ENCODE measurements at places on chromosomes 13 and 19. TPM values are rescaled to one million over a fixed set of nuclear protein-coding genes. Genes with fewer than 3 reads are reported as not detected.

Gene BEST2
- not detected for total RNA-seq

GRCh38 chr19:39497996-39498797 is 550 bp upstream of the DLL3 start:
- H3K27ac ChIP-seq, result no peak overlapping the region
- H3K36me3 ChIP-seq, result no peaks in the 10 kb centered on the region
- H3K4me1 ChIP-seq, result peaks cover 11% of the 10 kb centered on the region
- peaks cover 31% of the 10 kb centered on the region for H3K27me3 ChIP-seq

- H3K4me1 ChIP-seq, result no peaks in the 10 kb centered on the region
- no peak overlapping the region for H3K4me3 ChIP-seq
- no peak for DNase-seq
- H3K27me3 ChIP-seq, result peaks cover 3% of the 10 kb centered on the region
Observed at GRCh38 chr19:35296644-35297514, 4.9 kb downstream of the MAG start.

DNA sequence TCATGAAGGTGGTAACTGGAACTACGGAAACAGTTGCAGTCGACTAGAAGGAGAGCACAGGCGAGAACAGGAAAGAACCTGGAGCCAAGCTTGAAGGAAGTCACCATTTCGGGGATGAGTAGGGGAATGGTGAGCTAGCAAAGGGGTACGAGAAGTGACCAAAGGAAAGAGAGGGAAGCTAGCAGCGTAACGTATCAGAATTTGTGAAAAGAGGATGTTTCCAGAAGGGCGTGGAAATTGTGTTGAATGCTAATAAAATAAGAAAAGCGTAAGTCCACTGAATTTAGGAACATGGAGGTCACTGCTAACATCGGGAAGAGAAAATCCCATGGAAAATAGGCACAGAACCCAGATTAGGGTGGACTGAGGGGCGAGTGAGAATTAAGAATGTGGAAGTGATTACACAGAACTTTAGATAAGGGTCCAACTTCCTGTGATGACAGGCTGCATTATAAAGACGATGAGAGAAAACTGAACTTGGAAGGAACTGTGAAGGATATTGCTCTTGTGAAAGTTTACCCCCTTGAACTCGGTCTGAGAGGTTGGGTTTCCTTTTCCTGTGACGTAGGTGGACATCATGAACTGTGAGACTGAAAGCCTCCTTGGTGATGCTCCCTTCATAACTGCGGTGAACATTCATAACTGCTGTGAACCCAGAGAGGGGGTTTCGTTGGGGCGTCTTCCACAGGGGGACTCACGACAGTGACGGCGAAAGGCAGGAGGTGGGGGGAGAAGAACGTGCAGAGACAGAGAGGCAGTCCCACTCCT is 2.0 kb upstream of the FFAR2 start:
- H3K36me3 ChIP-seq, result no peaks in the 10 kb centered on the region
- no peaks in the 10 kb centered on the region for H3K4me1 ChIP-seq
- H3K4me3 ChIP-seq, result no peak overlapping the region
- no peak for DNase-seq

DNA sequence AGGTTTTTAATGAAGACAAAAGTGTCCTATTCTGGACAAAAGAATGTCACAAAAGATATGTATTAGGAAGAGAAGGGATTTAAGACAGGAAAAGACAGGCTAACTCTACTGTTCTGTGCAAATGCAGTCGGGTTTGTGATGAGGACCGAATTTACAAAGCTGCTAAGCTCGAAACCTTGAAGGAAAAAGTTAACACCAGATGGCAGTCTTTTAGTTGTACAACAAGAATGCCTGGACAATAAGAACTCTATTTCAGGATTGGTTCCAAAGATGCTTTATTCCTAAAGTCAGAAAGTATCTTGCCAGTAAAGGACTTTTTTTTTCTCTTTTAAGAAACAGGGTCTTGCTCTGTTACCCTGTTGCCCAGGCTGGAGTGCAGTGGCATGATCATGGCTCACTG is 51.1 kb downstream of the HS6ST3 start:
- no peaks in the 10 kb centered on the region for H3K36me3 ChIP-seq
- H3K4me1 ChIP-seq, result no peaks in the 10 kb centered on the region
- H3K27me3 ChIP-seq, result no peaks in the 10 kb centered on the region
- no peak overlapping the region for H3K27ac ChIP-seq
- DNase-seq, result peak; percentile 3

GRCh38 chr13:44601586-44601985 is 25.5 kb upstream of the TSC22D1 start:
- H3K27me3 ChIP-seq, result no peaks in the 10 kb centered on the region
- no peak overlapping the region for H3K4me3 ChIP-seq
- no peak for DNase-seq
- H3K27ac ChIP-seq, result no peak overlapping the region
- H3K36me3 ChIP-seq, result no peaks in the 10 kb centered on the region
- H3K4me1 ChIP-seq, result no peaks in the 10 kb centered on the region

DNA sequence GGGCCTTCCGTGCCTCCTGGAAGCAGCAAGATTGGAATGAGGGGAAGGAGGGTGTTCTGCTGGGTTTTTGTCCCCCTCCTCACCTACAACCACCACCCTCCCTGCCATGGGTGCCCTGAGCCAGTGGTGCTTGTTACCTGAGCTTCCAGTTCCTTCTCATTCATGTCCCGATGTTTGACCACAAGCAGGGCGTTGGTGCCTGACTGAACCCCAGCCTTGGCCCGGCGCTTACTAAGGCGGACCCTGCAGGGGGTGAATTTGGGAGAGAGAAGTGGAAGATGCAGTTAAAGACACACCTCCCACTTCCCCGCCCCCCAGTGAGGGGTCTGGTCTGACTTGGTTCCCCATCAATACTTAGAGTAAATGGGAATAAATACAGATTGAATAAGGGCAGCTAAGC is 4.3 kb downstream of the PAF1 start:
- H3K4me3 ChIP-seq, result no peak overlapping the region
- H3K27ac ChIP-seq, result no peak overlapping the region
- H3K27me3 ChIP-seq, result no peaks in the 10 kb centered on the region
- H3K4me1 ChIP-seq, result peaks cover 11% of the 10 kb centered on the region
